SJSA1 (cell line): ENCODE measurements at places on chromosomes 3 and 15. TPM values are rescaled to one million over a fixed set of nuclear protein-coding genes. Genes with fewer than 3 reads are reported as not detected.

DNA sequence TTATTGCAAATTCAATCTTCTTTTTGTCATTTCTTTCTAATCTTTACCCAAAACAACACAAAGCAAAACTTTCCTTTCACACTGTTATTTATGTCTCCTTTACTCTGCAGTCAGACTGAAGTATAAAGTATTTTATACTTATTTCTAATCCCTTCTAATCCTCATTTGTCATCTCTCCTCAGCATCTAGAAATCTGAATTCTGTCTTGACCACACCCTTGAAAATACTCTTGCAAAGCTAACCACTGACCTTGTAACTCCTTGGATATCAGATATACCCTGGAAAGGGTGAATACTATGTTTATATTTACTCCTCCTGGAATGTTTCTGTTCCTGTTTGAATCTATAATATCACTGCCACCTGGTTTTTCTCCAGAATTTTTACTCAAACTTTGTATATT lies 481.1 kb downstream of the ZNF385D start:
- H3K27me3 ChIP-seq = no peaks in the 10 kb centered on the region
- no peaks in the 10 kb centered on the region for H3K36me3 ChIP-seq
- DNase-seq = no peak

DNA sequence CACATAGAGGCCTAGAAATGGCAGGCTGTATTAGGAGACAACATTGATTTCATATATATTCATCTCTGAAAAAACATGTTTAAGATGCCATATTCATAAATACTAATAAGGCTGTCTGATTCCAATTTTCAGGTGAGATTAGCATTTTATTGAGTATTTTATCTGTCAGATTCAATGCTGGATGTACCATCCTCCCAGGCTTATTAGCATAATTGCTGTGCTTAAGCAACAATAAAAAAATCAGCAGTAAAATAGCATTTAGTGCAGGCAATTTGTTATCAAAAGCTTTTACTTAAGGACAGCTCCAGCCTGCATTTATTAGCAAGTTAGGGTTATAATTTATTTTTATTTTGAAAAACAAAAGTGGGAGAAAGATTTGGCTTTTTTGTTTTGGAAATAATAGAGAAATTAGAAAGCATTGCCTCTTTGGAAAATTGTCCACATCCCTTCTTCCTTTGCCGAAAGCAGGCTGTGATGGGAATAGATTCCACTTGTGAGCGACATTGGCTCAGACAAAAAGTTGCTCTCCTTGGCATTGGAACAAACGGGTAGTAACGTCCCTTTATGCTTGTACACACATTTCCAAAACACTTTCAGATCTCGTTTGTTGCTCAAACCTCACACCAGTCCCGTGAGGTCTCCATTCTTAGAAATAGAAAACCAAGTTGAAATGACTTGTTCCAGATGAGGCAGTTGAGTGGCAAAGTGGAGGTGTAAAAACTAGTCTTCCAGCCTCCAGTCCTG lies 134.0 kb downstream of the LPP start:
- peaks cover 51% of the 10 kb centered on the region for H3K4me1 ChIP-seq
- no peak for DNase-seq
- no peak overlapping the region for H3K4me3 ChIP-seq
- no peaks in the 10 kb centered on the region for H3K27me3 ChIP-seq
- H3K36me3 ChIP-seq = peaks cover 61% of the 10 kb centered on the region
- no peak overlapping the region for H3K27ac ChIP-seq

GRCh38 chr15:86538141-86538540 lies 458.5 kb downstream of the AGBL1 start:
- no peaks in the 10 kb centered on the region for H3K36me3 ChIP-seq
- no peak overlapping the region for H3K27ac ChIP-seq
- no peak overlapping the region for H3K4me3 ChIP-seq
- no peak for DNase-seq

DNA sequence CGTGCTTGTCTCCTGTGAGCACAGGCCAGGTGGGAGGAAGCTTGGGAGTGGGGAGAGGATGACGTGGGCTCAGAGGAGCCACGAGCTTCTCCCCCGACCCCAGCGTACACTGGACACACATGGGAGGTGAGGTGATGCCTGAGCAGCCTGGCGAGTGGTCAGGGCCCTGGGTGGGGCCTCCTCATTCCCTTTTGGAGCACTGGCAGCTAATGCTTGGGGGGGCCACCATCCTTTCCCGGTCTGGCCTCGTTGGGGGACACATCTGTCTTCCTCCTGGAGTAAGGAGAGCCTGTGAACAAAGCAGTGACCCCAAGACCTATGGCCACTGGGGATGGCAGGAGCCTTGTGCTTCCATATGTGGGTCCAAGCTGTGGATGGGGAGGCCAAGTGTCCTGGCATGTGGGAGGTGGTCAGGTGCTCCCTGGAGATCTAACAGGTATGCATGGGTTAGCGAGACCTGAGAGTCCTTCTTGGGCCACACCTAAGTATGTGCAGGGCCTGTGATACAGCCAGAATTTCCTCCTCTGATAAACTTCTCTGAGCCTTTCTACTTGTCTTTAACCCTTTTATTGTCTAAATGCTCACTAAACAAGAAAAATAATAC lies 9.5 kb downstream of the KLF13 start:
- DNase-seq = no peak
- H3K36me3 ChIP-seq = peaks cover 8% of the 10 kb centered on the region; the same call in 1 of the 2 replicates
- H3K27me3 ChIP-seq = no peaks in the 10 kb centered on the region
- no peak overlapping the region for H3K27ac ChIP-seq
- H3K4me1 ChIP-seq = peaks cover 38% of the 10 kb centered on the region

TMEM212 gene
- total RNA-seq = not detected in 2 replicates
